ENCODE measurements at places on chromosomes 6 and 20. TPM values are rescaled to one million over a fixed set of nuclear protein-coding genes. Genes with fewer than 3 reads are reported as not detected.

Gene EFCAB8
- not detected for total RNA-seq

DNA sequence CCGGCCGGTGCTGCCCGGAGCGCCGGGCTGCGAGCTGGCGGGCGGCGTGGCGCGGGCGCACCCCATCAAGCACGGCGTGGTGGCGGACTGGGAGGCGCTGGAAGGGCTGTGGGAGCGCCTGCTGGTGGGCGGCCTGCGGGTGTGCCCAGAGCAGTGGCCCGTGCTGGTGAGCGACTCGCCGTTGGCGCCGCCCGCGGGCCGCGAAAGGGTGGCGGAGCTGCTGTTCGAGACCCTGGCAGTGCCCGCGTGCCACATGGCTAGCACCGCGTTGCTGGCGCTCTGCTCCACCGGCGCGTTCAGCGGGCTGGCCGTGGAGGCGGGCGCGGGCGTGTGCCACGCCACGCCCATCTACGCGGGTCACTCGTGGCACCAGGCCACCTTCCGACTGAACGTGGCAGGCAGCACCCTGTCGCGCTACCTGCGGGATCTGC is 517 bp downstream of the ACTL10 start:
- DNase-seq, result peak; percentile 27

- DNase-seq, result no peak
These were observed 364.7 kb downstream of the SYNE1 start for GRCh38 chr6:152272486-152272885.

DNA sequence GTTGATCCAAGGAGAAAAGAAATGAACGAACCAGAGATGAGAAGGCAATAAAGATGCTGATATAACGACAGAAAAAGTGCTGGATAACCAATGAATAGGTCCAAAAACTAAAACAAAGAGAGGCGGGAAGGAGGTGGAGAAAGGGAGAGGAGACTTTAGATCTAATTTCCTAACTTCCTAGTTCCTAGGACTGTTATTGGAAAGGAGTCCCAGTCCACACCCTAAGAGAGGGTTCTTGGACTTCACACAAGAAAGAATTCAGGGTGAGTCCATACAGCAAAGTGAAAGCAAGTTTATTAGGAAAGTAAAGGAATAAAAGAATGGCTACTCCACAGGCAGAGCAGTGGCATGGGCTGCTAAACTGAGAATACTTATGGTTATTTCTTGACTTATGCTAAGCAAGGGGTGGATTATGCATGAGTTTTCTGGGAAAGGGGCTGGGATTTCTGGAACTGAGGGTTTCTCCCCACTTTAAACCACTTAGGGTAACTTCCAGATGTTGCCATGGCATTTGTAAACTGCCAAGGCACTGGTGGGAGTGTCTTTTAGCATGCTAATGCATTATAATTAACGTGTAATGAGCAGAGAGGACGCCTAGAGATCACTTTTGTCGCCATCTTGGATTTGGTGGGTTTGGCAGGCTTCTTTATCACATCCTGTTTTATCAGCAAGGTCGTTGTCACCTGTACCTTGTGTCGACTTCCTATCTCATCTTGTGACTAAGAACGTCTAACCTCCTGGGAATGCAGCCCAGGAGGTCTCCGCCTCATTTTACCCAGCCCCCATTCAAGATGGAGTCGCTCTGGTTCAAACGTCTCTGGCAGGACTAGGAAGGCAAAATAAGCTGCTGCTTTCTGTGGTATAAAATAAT is 60.9 kb upstream of the RBM24 start:
- DNase-seq, result no peak

DNA sequence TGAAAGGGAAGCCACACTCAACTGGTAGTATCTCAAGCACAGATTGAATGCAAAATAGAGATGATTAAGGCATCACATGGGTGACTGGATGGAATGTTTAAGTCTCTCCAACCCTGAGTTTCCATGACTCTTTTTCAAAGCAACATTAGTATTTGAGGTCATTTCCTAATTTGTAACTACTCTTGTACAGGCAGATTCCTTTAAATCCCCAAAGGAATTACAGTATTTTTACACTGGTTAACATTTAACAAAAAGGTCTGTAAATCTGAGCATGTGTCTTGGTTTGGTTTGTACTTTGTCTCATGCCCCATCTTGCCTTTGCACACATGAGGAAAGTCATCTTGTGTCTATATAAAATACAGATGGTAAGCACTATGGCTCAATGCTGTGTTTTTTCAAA is 15.1 kb downstream of the RMND1 start:
- no peak for DNase-seq

GRCh38 chr20:10429443-10429981 is 4.5 kb downstream of the MKKS start:
- no peak for DNase-seq

GRCh38 chr6:107314531-107314939 is 144.8 kb downstream of the PDSS2 start:
- no peak for DNase-seq
